ENCODE measurements at places on chromosomes 5 and 9. TPM values are rescaled to one million over a fixed set of nuclear protein-coding genes. Genes with fewer than 3 reads are reported as not detected.

DNA sequence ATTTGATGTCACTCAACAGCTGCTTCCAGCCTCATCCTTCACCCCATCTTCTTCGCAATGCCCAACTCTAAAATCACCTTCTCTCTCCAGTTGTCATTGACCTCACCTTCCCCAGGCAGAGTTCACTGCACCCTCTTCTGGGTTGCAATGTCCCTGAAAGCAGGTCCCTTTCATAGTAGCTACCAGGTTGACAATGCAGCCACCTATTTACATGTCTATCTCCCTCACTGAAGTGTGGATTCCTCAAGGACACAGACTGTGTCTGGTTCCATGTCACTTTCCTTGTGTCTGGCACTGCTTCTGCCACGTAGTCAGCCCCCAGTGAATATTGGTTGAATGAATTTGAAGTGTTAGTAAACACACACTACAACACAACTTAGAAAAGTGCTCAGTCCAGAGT is 445.5 kb upstream of the WWC1 start:
- H3K27ac ChIP-seq = no peak overlapping the region
- no peak for DNase-seq
- H3K27me3 ChIP-seq = peaks cover 5% of the 10 kb centered on the region
- H3K36me3 ChIP-seq = no peaks in the 10 kb centered on the region
- H3K4me1 ChIP-seq = peaks cover 7% of the 10 kb centered on the region
- no peak overlapping the region for H3K4me3 ChIP-seq

DNA sequence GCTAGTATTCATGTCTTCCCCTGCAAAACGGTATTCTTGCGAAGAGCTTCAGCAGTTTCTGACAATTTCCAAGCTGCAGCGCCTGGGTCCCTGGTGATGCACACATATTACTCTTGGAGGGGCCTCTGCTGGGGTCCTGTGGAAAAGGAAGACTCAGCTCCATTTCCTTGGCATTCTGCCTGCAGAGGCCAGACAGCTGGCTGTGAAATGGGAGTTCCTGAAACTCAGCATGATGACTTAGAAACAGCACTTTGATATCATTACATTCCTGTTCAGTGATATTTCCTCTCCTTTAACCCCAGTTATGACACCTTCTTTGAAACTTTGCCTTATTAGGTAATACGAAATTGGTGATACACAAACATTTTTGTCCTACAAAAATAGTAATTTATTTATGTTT is 98.5 kb downstream of the APBA1 start:
- H3K27me3 ChIP-seq = no peaks in the 10 kb centered on the region
- no peak overlapping the region for H3K4me3 ChIP-seq
- H3K27ac ChIP-seq = no peak overlapping the region
- H3K4me1 ChIP-seq = peaks cover 62% of the 10 kb centered on the region

PCDHGB7 gene
- total RNA-seq = 6.9 TPM

ALDH1A1 gene
- 186 TPM for total RNA-seq

PCDHB15 gene
- 0.70 TPM for total RNA-seq
